Activated CD4-positive, alpha-beta T cell treated with anti-CD3 and anti-CD28 coated beads, Interleukin-2, amount 50 U/mL, for 48 hours (primary cell): ENCODE measurements at places on chromosomes 7 and 10.

- DNase-seq, result no peak
Observed at GRCh38 chr10:99869581-99870122, 87.2 kb downstream of the ABCC2 start.

GRCh38 chr10:25748509-25748908 is 185.5 kb upstream of the MYO3A start:
- DNase-seq, result no peak

DNA sequence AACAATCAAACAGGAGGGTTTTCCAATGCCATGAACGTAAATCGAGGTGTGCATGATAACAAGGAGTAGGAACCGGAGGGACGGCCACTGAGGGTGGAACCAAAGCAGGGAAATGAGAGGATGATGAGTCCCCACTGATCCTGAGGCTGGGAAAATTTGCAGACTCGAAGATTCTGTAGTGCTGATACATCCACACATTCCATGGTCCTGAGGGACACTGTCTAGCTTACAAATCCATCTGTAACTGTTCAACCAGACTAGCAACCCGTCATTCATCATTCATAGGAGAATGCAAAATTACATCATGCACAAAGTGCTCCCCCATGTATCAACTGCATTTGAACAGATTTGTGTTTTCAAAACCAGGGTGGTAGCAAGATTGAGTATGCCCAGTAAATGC is 189.7 kb downstream of the PTPRN2 start:
- DNase-seq, result no peak

- DNase-seq, result no peak
Observed at GRCh38 chr10:43870968-43871439, 222.3 kb upstream of the ZNF32 start.

DNA sequence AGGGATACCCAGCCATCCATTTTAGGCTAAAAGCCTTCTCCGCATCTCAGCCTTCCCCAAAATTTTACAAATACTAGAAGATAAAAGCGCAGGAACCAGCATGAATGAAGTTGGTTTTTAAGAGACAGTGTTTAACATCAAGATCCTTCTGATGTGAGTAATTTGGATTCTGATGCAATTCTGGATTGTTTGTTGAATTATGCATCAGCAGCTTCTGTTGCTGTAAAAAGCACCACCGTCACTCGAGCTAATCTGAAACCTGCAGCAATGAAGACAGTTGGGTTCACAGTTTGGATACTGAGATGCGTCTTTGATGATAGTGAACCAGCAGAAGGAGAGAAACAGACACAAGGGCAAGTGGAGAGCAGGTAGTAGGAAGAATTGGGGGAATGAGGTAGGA is 179.2 kb downstream of the PLXNA4 start:
- DNase-seq, result no peak

- no peak for DNase-seq
Observed at GRCh38 chr7:89927762-89928161, 226.5 kb upstream of the STEAP1 start.

DNA sequence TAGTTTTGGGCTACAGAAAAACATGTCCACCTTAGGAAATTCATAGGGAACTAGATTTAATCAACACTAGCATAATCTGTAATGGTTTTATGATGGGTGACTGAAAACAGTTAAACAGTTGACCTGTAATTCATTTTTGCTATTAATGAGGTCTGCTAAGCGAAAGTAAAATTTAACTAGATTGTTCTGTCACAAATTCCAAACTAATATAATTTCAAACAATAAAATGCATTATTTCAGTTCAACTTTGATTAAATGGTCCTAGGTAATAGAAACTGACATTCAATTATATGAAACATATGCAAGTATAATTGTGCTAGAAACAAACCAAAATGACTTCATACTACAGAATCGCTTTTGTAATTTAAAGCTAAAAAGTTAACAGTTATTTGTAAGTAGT is 6.9 kb downstream of the NOC3L start:
- DNase-seq, result no peak

- DNase-seq, result no peak
Observed at GRCh38 chr7:37054624-37055241, 330.4 kb upstream of the AOAH start.

GRCh38 chr7:119196183-119196582 is 971.7 kb downstream of the ANKRD7 start:
- DNase-seq, result no peak

GRCh38 chr7:87225696-87226095 is 6.2 kb upstream of the TMEM243 start:
- DNase-seq, result no peak

DNA sequence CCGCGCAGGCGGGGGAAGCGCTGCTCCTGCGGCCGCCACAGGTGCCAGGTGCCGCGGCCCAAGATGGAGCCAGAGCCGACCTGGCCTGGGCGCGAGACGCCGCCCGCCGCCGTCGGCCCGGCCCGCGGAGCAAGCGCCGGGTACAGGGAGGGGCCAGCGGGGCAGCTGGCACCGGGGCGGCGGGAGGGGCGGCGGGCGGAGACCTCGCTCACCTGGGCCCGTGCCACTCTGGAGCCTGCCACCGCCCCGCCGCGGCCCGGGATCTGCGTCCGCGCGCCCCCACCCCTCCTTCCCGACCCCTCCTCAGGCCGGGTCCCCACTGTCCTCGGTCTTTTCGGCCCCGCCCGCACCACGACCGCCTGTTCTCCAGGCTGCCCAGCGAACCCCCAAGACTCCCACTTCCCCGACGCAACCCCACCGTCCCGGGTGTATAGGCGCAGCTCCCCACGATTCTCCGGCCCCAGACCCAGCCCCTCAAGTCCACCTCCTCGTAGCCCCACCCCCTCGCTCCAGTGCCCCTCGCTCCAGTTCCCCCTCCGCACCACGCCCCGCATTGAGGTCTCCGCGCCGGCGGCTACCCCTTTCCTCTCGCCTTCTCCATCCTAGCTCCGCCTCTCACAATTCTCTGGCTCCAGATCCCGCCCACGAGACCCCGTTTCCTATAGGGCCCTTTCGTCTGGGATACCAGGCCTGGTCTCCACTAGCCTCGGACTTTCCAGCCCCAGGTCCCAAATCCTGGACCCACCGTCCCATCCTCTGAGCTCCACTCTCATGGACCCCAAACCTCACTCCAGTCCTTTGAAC is at the start of gene GPRIN2:
Gene GPRIN2 (minus strand): TSS at position 144 of the 804 bp plus-strand sequence. CDS start 5,922 bp downstream, outside the sequence.
- peak; percentile 2 for DNase-seq

GRCh38 chr10:52226197-52226847 is 87.8 kb upstream of the DKK1 start:
- no peak for DNase-seq

GRCh38 chr10:34587002-34587679 is 228.0 kb downstream of the PARD3 start:
- no peak for DNase-seq

DNA sequence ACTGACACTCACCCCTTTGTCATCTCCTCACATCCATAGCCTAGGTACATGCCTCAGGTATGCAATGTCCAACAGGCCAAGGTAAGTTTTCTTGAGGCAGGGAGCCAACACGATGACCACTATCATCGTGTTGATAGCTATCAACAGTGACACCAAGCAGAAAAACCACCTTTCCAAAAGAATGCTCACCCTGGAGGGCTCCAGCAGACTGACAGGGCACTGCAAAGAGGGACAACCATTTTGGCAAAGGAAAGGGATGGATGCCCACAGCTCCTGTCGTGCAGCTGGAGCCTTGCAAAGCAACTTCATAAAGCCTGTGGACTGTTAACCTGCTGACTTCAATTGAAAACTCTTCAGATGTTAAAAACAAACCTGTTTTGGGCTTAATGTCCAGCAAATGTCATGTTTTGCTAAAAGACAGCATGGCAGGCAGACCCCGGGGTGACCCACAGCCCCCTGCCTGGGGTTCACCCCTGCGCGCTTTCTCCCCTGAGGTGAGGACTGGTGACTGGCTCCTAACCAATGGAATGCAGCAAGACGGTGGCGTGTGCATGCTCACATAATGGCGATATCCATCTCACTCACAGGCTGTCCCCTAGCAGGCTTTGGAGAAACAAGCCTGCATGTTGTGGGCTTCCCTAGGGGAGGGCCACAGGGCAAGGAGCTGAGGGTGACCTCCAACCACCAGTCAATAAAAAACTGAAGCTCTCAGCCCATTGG is 293.8 kb downstream of the TCERG1L start:
- no peak for DNase-seq

GRCh38 chr10:124308811-124309210 is 109.9 kb downstream of the OAT start:
- no peak for DNase-seq

DNA sequence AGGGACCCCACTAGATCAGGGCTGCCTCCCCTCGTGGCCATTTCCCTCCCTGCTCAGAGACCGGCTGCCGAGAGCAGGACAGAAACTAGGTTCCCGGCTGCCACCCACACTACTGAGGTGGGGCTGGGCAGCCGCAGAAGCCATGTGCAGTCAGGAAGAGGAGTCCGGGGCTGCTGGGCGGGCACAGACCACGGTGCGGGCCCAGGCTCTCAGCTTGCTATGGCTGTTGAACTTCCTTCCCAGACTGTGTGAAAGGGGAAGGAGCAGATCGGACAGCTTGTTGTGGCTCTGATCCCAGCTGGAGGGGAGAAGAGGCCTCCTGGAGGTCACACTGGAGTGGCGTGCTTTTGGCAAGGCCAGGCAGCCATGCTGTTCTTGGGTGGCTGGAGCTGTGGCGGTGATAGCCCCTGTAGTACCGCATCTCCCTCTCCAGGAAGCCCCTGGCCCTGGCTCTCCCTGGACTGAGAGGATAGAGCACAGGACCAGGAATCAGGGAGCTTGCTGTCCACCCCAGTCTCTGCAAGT is 56.8 kb downstream of the HK1 start:
- peak; percentile 45 for DNase-seq

- no peak for DNase-seq
Observed at GRCh38 chr10:17216217-17216900, 11.7 kb upstream of the VIM start.
